Tibial artery (tissue), 4 donors: ENCODE measurements at places on chromosomes 12 and 14.

GRCh38 chr14:80850197-80850814 is 91.2 kb downstream of the CEP128 start:
- no peak for DNase-seq

- DNase-seq: no peak
These were observed 181.2 kb downstream of the PRKCH start for GRCh38 chr14:61502459-61503093.

- peak; percentile 71 for DNase-seq
These were observed at the start of gene PDE3A for GRCh38 chr12:20368114-20368650. Gene PDE3A (plus strand): TSS chr12:20368537. CDS start chr12:20369285, 748 bp downstream.

GRCh38 chr14:76793324-76793723 is 19.4 kb downstream of the ANGEL1 start:
- DNase-seq: no peak

DNA sequence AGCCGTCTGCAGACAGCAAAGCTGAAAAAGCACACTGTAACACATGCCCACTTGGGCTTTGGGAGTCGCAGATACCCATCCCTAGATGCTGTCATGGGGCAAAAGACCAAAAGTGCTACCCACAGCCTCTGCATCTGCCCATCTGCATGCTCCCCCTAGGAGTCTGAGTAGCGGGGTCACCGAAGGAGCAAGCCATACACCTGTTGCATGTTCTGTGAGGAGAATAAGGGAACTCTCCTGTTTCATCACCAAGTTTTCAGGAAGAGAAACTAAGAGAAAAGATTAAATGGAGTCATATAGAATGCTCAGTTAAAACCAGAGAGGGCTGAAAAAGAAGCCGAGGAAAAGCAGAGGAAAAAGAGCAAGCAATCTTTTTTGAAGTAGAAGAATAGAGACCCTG is 13.7 kb upstream of the ST8SIA1 start:
- no peak for DNase-seq

DNA sequence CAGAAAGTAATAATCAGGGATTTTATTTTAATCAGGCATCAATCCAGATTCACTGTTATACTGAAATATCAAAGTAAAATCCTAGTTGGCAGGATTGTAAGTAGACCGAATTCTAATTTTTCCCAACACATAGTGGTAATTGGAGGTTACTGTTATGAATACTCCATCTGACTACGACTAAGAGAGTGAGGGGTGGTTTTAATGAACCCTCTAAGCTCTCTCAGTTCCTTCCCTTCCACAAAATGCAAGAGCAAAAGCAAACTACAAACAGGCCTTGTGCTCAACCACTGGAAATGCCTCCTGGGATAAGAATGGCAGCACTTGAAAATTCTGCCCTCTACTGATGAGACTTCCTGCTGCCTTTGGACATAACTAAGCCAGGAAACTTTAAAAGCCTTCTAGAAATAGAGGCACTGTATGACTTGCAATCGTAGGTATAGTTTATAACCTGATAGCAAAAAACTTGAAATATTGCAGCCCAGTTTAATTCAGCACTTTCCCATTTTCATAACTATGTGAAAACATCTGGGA is 184.8 kb downstream of the SLC16A7 start:
- DNase-seq: no peak
